Right renal pelvis (tissue), 4 donors: ENCODE measurements at places on chromosomes 4 and X. TPM values are rescaled to one million over a fixed set of nuclear protein-coding genes. Genes with fewer than 3 reads are reported as not detected.

GRCh38 chrX:108000751-108001150 lies 18.6 kb upstream of the TEX13B start:
- DNase-seq: no peak

DNA sequence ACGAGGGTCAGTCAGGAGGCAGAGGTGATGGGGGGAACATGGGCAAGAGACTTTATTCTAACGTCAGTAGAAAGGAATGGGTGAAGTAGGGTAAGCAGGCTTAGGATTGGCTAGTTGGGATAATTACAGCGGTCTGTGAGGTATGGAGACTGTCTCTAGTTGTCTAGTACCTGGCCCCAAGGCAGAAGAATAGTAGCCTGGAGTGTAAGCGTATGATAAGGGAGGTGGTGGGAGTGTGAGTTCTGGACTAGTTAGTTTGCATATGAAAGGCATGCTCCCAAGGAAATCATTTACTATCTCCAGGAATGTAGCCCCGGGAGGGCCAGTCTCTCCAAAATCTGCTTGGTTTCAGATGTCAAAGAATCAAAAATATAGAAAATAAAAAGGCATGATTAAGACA lies 219.6 kb upstream of the ANXA3 start:
- no peak for DNase-seq

- DNase-seq: no peak
Observed at GRCh38 chr4:112378858-112379257, 81.7 kb downstream of the ALPK1 start.

- DNase-seq: no peak
Observed at GRCh38 chr4:105550641-105551040, 1.8 kb upstream of the ARHGEF38 start.

GRCh38 chrX:115595049-115595448 lies 34.1 kb downstream of the PLS3 start:
- no peak for DNase-seq

DNA sequence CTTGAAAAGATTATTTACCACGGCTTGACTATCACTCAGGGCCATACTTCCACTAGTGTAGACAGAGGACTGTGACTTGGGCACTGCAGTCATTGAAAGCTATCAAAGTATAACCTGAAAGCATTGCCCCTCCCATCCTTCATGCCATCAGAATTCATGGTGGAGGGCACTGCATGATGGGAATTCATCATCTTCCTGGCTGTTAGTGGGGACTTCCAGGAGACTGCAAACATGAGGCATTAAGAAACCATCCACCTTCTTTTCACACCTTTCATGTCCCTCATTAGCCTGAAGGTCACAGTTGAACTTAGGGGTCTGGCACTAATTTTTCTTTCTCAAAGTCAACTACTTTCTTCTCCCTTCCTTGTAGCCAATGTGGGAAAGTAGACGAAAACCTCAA lies 25.8 kb downstream of the VSIG4 start:
- DNase-seq: no peak

DNA sequence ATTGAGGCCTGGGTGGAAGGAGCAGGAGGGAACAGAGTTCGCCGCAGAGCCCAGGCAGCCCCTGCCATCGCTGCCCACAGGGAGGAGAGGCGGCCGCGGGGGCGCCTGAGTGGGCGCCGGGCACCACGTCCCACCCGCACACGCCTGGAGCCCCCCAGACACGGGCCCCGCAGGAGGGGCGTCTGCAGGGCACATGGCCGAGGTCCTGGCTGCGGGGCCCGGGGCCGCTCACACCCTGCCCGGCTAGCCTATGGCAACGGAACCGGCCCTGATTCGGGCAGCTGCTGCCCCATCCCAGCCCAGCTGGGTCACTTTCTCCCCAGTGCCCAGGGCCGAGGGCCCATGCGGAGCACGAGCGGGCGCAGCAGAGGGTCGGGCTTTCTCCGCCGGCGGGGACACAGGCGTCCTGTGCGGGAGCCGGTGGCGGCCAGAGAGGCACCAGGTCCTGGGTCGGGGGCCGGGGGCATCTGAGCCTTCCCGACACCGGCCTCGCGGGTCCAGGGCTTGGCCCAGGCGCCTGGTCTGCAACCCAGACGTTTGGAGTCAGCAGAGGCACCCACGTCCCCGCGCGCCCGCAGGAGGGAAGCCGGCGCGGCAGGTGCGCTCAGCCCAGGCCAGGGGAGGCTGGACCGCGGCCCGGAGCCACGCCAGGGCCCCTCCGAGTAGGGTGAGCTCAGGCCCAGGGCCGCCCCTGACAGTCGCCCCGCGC lies 91.2 kb downstream of the FAM53A start:
- DNase-seq: no peak

DNA sequence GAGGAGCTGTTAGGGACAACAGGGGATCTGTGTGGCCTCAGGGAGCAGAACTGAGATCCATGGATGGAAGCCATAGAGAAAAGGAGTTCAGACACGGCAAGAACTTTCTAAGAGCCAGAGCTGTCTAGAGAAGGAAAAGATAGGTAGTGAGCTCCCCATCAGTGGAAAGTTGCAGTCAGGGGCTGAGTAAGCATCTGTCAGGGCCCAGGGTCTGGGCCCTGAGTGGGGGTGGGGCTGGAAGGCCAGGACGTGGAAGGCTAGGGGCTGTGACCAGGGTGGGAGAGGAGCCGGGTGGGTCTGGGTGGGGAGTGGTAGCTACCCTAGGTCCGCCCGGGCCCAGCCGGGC lies 324 bp upstream of the MSN start:
- no peak for DNase-seq

GRCh38 chr4:94352163-94352562 lies 9.5 kb upstream of the HPGDS start:
- no peak for DNase-seq

DNA sequence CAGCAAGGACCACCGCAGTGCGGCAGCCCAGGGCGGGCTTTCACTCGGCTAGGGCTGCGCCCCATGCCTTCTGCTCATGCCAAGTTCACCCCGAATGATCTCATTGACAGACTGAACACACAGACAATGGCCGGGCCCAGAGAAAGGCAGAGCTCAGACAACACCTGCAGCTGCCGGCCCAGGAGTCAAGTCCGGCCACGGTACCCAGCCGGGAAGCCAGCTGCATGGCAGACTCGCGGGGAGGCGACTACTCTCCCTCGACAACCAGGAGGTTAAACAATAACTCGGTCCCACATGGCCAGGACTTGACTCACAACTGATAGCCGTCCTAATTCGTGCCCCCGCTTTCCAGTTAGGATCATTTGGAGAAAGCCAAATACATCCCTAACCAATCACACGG lies 50.4 kb downstream of the ABLIM2 start:
- no peak for DNase-seq

DNA sequence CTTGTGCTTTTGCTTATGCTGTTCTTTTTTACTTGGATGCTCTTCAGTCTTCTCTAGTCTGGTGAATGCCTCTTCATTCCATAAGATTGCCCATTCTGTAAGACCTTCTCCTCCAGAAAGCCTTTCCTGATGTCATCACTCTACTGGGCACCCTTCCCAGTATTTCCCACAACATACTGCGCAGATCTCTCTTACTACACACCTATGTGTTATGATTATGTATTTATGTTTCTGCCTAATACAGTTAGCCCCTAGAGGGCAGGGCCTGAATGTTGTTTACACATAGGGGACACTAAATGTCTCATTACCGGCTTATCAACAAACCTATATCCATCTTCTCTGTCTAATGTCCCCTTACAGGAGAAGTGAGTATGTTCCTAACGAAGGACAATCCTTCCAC lies 21.1 kb downstream of the AIFM1 start:
- DNase-seq: no peak

DNA sequence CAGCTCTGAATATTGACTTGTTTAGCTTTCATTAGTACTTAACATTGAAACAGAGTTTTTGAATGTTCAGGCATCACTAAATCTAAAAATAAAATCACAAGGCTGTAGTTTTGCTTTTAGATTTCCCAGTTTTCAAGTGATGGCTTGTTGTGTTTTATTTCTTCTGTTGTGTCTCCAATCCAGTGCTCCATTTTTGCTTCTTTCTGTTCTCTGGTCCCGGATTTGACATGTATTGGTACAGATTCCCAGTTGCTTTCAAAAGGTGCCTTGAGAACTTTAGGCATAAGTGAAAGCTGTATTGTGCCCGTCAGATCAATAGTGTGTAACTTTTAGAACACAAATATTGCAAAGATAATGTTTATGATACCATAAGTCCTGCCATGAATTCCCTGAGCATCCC lies 53.2 kb downstream of the ARHGAP10 start:
- no peak for DNase-seq

DNA sequence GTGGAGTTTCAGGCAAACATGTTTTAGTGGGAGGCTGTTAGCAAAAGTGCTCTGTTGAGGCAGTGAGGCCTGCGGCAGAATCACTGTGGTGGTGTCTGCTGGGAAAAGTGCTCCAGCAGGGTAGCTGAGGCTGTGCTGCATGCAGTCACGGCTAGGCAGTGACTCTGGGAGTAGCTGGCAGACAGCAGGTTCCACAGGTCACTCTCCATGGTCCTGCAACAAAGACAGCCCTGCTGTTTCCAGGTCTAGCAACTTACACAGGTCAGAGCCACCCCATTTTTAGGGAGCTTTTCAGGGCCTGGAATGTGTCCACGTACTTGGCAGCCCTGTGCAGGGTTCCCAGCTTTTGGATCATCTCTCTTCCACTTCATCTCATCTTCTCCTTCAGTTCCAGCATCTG lies 184.3 kb downstream of the NAA11 start:
- no peak for DNase-seq

GRCh38 chr4:40536032-40536431 lies 93.6 kb downstream of the RBM47 start:
- DNase-seq: no peak

DNA sequence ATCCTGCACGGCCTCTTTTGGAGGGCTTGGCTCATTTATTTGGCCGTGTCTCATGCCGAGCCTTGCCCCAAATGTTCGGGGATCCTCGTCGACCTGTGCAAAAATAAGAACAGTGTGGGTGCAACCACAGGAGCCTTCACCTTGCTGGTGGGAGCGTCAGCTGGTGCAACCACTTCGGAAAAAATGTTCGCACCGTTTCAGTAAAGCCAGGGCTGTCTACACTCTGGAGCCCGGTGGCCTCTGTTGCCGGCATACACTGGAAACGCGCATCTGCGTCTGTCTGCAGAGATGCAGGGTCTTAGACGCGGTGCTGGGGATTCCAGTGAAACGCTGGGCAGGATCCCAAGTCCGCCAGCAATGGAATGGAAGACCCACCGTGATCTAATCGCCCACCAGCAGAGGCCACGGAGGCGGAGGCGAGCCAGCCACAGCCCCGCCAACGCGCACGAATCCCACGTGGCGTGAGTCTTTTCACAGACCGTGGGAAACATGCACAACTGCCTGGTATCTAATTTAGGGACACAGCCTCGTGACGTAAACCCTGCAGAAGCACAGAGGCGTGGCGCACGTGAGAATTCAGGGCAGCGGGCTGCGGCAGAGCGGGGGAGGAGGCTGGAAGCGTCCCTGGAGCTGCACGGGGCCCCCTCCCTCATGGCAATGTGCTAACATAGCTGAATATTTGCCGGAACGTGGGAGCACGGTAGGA lies 13.8 kb upstream of the MXD4 start:
- no peak for DNase-seq

GRCh38 chr4:173332021-173332487 lies 2.1 kb downstream of the HMGB2 start:
- no peak for DNase-seq

- peak; percentile 52 for DNase-seq
Observed at GRCh38 chr4:102825261-102826091, 1.9 kb downstream of the UBE2D3 start.

DNA sequence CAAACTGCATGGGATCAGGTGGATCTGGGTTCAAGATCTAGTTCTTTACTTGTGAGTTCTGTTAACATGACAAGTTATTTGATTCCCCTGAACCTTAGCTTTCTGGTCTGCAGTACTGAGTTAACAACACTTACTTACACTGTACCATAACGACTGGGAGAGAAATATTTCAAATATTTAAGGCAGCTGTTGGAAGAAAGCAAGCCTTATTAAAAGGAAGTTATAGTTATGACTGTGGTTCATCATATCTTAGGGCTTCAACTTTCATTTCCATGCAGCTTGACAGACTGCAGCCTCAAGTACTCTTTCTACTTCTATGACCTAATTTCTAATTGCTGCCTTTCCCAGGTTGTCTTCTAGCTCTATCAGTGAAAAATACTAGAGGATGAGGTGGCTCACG lies 40.0 kb upstream of the PDGFRA start:
- DNase-seq: no peak

- no peak for DNase-seq
Observed at GRCh38 chr4:150960818-150961217, 54.3 kb downstream of the LRBA start.

GRCh38 chrX:151896734-151897474 lies 15.8 kb upstream of the MAGEA4 start:
- DNase-seq: no peak

- DNase-seq: no peak
Observed at GRCh38 chrX:122591546-122591945, 592.5 kb upstream of the GRIA3 start.

GRCh38 chrX:54807524-54808108 lies at the start of gene MAGED2:
Gene MAGED2 (plus strand): TSS chrX:54807745. CDS start chrX:54809332, 1,587 bp downstream.
- no peak for DNase-seq

GRCh38 chrX:110477593-110478228 lies 119.1 kb downstream of the RTL9 start:
- DNase-seq: no peak

DNA sequence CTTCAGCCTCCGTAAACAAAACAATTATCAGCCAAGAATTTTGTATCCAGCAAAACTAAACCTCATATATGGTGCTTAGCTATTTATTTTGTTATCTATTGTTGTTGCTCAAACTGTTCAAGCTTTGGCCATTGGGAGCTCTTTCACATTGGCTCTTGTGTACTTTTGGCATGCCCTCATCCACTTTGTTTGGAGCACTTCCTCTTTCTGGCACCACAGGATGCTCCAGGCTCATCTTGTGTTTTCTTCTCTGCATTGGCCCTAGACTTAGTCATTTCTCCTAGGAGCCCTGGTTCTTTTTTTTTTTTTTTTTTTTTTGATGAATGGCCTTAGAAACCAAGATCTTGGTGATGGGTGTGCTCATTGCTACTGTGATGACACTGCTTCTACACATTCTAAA lies 74.5 kb downstream of the DIPK2B start:
- DNase-seq: no peak

XKRX gene
- polyA plus RNA-seq: 0.33 TPM

CT55 gene
- 0.09 TPM for polyA plus RNA-seq

PAGE4 gene
- polyA plus RNA-seq: 0.79 TPM

FAM47E gene
- polyA plus RNA-seq: 9.6 TPM

BEND4 gene
- 1.00 TPM for polyA plus RNA-seq

NAP1L2 gene
- 4.5 TPM for polyA plus RNA-seq

IL1RAPL1 gene
- 2.4 TPM for polyA plus RNA-seq

OTUD6A gene
- not detected for polyA plus RNA-seq
